Lung (tissue), 17 donors: ENCODE measurements at places on chromosomes 5 and 9. TPM values are rescaled to one million over a fixed set of nuclear protein-coding genes. Genes with fewer than 3 reads are reported as not detected.

EIF4E1B gene
- not detected for polyA plus RNA-seq

ACSL6 gene
- polyA plus RNA-seq = 0.10 TPM

CDX1 gene
- 0.28 TPM for polyA plus RNA-seq

SLCO4C1 gene
- polyA plus RNA-seq = 4.5 TPM

SV2C gene
- not detected for polyA plus RNA-seq

GRXCR2 gene
- polyA plus RNA-seq = not detected

NDST1 gene
- 49.8 TPM for polyA plus RNA-seq

GNA14 gene
- 4.1 TPM for polyA plus RNA-seq

NEUROG1 gene
- polyA plus RNA-seq = not detected

CER1 gene
- not detected for polyA plus RNA-seq

TBC1D9B gene
- polyA plus RNA-seq = 64.8 TPM

CTXN3 gene
- not detected for polyA plus RNA-seq

ZBTB26 gene
- 2.7 TPM for polyA plus RNA-seq

SCGB3A2 gene
- polyA plus RNA-seq = 2,733 TPM

MCIDAS gene
- 0.93 TPM for polyA plus RNA-seq

MEGF10 gene
- 0.03 TPM for polyA plus RNA-seq
